ENCODE measurements at places on chromosomes 1 and 21.

DNA sequence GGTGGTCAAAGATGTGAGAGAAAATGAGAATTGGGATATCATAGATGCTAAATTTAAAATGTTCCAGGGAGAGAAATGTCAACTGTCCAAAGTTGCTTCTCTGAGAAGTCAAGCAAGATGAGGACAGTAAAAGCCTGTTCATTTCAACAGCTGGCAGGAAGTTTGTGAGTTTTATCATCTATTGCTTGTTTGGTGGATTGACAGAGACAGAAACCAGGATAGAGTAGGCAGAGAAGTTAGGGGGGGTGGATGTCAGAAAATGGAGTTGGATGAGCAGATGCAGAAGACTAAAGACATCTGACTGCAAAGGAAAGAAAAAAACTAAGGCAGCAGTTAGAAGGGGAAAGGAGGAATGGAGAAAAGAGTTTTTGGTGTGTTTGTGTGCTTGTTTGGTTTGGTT lies 78.4 kb downstream of the AK5 start:
- DNase-seq, result no peak

- DNase-seq, result no peak
These were observed 17.3 kb downstream of the CHD5 start for GRCh38 chr1:6162773-6163172.

DNA sequence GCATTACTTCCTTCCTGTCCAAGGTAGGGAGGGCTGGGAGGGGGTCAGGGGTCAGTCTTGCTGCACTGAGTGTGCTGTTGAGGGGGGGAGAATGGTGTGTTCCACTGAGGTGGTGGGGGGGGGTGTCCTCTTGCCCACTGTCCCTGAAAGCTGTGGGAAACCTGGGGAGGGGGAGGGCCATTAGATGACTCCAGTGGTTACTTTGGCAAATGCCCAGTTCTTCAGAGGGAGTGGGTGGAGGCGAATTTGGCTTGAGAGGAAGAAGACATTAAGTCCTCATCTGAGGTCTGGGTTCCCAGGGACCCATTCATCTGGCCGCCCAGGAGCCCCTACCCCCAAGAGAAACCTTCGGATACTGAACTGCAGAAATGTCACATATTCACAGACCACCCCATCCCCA lies 36.2 kb downstream of the MEF2D start:
- DNase-seq, result no peak

DNA sequence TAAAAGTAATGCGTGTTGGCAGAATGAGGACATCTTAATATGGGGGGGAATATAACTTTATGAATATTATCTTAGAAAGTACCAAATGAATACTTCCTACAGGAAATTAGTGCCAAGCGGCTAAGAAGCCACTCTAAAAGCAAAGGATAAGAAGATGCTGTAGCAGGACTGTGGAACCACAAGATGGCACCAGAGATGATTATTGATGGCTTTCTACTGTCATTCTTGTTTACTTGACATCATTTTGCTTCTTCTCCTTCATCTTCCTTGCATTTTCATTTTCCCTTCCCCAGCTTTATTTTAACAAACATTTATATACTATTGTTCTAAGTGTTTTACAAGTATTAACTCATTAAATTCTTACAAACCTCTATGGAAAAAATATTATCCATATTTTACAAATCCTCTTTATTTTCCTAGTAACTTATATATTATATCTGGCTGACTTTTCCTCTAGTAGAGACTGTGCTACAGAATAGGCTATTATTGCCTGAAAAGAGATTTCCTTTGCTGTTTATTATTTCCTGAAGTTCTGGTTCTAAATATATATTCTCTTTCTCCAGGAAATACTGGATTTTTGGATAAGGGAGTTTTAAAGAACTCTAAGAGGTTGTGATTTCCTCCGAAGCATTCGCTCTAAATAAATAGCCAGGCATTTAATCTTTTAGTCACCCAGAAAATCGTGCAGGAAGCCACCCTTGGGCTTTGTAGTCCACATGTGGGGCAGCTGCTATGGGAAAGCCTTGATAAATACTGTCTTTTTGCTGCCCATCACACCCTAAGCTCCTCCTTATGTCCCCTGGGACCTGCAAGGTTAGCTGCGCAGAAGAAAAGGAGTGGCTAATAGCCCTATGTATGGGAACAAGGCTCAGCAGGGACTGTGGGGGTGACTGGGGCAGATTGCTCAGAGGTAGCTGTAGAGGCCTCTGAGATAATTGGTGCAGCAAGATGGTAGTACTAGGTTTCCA lies 69.8 kb downstream of the TPR start:
- DNase-seq, result no peak

DNA sequence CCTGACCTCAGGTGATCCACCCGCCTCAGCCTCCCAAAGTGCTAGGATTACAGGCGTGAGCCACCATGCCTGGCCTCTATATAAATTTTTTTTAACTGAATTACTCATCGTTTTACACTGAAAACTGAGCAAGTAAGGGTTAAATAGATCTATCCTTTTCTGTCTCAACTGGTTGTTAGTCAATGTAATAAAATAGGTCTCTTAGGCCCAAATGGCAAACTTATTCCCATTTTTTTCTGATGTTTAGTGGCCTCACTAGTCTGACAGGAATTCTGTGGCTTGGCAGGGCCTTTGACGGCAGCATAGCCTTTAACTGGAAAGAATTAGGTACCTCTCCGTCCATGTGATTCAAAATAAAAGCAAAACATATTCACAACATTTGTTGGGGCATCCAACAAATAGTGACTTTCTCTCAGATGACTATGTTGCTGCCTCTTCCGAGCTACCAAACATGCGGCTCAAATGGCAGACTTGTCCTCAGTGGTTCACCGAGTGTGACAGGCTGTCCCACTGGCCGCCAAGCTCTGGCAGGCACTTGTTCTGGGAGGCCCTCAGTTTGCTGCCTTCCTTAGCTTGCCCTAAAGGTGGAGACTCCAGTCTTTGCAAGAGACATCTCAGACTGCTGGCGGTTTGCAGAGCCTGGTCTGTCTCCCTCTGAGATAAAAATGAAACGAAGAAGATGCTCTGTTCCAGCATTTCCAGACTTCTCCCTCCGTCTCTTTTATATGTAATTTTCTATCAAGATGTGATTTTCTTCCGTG lies 17.4 kb downstream of the ATP1A4 start:
- DNase-seq, result no peak

- DNase-seq, result no peak
These were observed 20.9 kb upstream of the CDCP2 start for GRCh38 chr1:54173681-54174080.

DNA sequence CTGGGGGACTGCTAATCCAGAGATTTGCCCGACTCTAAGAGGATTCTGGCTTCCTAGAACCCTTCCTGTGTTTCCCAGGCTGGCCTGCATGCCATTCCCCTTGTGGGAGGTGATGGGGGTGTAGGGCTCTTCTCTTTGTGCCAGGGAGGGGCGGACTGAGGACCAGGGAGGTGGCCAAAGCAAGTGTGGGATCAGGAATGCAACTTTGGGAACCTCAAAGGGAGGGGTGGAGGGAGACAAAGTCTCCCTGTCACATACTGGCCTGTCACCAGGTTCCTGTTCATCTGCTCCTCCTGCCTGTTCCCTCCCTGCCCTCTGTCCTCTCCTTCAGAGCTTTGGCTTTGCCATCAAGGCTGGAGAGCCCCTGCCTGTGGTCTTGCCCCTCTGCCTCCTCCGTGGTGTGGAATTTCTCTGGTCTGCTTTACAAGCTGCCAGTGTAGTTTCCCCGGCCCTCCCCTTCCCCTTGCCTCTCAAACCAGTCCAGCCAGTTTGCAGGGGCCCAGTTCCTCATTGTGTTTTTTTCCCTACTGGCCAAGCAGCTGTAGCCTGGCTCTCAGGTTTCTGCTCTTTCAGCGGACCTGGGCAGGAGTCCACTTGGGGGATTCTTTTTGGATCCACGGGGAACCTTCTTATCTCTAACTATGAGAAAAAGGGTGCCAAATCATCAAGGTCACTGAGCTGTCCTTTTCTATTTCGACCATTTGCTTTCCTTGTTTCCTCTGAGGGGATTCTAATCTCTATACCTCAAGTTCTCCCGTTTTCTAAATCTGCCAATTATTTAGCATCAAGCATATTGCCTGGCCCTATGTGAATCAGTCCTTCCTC lies 1.8 kb downstream of the CGN start:
- no peak for DNase-seq
